ENCODE measurements at places on chromosomes 5 and 9.

GRCh38 chr9:36842560-36843530 is 191.2 kb downstream of the PAX5 start:
- no peak for DNase-seq

DNA sequence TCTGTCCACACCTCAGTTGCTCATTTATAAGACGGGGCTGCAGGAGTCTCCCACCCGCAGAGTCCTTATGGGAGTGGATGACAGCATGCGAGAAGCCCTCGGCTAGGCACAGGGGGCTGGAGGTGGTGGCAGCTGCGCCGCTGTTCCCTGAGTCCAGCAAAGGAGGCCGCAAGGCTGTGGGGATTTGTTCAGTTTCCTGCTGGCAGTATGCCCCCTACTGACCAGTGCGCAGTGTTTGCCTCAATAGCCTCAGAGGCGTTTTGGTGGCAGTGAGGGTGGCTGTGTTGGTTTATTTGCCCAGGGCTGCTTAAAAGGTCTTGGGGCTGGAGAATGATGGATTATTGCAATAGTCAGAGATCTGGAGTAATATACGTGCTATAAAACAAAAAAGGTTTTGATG is 176.3 kb upstream of the OTULINL start:
- no peak for DNase-seq

DNA sequence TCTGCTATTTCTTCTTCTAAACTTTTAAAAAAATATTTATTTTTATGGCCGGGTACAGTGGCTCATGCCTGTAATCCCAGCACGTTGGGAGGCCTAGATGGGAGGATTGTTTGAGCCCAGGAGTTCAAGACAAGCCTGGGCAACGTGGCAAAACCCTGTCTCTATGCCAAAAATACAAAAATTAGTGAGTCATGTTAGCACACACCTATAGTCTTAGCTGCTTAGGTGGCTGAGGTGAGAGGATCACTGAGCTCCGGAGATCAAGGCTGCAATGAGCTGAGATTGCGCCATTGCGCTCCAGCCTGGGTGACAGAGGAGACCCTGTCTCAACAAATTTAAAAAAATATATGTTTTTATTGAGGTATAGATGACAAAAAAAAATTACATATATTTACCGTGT is 5.6 kb downstream of the AP3S1 start:
- no peak for DNase-seq

DNA sequence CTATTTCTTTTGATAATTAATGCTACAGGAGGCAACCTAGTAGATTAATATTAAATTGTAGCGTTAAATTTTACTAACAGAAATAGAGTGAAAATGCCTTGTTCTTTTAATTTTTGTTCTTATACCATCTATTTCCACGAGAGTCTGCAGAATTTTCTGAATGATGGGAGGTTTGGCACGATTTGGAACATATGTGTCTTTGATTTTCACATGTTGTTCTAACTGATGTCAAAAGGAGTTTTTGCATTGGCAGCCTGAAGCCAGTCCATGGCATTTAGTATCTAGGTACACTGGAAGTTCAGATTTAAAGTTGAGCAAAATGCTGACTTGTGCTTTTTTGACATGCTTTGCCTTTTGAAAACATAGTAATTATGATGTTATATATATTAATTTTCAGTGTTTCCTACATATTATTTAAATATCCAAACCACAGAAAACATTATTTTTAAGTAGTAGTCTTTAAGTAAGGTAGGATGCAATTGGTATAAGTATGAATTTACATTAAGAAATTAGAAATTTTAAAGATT is 103.0 kb downstream of the PBX3 start:
- DNase-seq, result no peak

Measured in AG20443 (cell line).